Activated CD4-positive, alpha-beta T cell treated with anti-CD3 and anti-CD28 coated beads for 4 hours (primary cell): ENCODE measurements at places on chromosomes 5 and 9.
A peak's percentile ranks its signal among the peaks of the same experiment; 100 is the strongest.

GRCh38 chr9:126833710-126834345 lies 26.6 kb upstream of the ZBTB34 start:
- DNase-seq: no peak

GRCh38 chr5:132388244-132389050 lies 18.9 kb downstream of the SLC22A5 start:
- DNase-seq: no peak

- no peak for DNase-seq
Measured at GRCh38 chr5:144864118-144864517, 693.4 kb downstream of the KCTD16 start.

GRCh38 chr9:83920469-83920926 lies 734 bp downstream of the KIF27 start:
- peak; percentile 58 for DNase-seq

DNA sequence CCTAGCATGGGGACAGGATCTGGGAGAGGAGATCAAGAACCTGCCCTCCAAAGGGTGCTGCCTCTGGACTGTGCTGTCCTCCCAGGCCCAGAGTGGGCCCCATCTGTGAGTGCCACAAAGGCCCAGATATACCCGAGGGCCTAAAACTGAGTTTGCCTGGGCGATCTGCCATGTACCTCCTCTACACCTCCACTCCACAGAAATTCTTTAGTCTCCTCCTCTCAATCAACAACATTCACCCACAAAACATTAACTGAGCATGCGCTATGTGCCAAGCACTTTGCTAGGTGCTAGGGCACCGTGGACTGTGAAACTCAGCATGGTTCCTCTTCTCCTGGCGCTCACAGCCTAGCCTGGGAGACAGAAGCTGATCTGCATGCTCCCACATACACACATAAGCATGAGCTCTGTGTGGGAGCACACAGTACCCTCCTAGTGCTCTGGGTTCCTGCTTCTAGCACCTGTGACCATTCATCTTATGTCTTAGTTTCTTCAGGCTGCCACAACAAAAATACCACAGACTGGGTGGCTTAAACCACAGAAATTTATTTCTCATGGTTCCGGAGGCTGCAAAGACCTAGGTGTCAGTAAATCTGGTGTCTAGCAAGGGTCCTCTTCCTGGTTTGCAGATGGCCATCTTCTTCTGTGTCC lies 82.0 kb upstream of the FSTL4 start:
- DNase-seq: no peak
